ENCODE measurements at places on chromosomes 7 and 10.

- DNase-seq: no peak
Observed at GRCh38 chr10:44154956-44155355, 229.9 kb downstream of the CXCL12 start.

- DNase-seq: no peak
Observed at GRCh38 chr7:14842523-14842922, 60.0 kb downstream of the DGKB start.

DNA sequence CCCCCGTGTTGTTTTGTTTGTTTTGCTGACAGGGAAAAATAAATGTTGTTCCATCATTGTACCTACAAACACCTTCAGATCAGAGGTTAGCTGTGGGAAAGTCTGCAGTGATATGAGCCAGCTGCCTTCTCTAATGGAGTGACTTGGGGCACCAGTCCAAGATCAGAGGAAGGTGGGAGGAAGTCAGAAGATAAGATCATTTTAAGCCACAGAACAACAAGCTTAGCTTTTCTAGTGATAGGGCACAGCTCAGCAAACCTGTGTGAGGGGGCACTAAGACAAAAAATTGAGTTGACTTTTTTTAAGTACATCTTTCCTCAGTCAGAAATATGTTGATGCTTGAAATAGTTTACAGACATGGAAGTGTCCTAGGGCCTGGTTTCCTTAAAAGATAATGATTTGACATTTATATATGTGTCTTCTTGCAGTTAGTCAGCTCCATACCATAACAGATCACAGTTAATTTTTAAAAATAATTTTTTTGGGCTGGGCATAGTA, 240.3 kb upstream of the KAT6B start:
- DNase-seq: peak; percentile 48

DNA sequence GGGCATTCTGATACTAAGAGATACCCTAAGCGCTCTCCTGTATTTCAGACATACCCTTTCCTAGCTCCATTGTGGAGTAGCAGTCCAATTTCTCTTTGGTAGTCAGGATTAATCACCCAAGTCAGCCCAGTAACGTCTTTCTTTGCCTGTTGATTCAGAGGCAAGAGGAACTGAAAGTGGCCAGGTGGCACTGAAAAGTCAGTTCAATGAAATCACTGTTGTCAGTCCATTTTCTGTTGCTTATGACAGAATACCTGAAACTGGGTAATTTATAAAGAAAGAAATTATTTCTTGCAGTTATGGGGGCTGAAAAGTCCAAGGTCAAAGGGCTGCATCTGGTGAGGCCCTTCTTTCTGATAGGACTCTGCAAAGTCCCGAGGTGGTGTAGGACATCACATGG, 40.2 kb downstream of the ANKRD61 start:
- no peak for DNase-seq

- DNase-seq: no peak
Observed at GRCh38 chr7:101868191-101868950, 50.9 kb downstream of the CUX1 start.

DNA sequence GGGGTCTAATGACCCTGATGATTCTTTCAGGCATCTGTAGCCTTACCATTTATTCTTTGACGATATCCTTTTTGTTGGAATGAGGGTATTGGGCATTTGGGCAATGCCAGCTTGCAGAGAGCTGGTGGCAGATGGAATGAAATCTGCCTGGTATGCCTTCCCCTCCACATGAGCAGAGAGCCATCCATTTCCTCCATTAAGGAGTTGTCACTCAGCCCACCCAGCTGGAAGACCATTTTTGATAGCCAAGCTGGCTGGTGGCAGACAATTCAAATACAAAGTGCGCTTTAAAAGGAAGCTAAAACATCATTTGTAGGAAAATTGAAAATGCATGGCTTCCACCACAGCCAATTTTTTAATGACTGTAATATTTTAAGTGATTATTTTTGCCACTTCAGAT, 240.1 kb upstream of the SLC26A5 start:
- no peak for DNase-seq

- no peak for DNase-seq
Observed at GRCh38 chr7:143490717-143491306, 13.1 kb downstream of the TAS2R41 start.

DNA sequence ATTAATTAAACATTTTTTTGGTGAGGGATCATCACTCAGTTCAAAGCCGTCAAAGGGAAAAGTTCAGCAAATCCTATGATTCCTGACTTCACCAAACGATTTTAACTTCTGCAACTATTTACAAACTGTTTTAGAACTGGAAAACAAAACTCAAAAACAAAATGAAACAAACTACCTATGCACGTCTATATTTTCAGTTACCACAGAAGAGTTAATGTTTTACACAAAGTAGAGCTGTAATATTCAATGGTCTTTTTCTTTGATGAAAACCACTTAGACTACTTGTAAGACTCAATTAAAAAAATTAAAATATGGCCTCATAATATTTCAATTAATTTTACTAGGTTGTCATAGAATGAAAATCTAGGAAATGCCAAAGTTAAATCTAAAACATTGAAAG, 131.5 kb downstream of the ATE1 start:
- no peak for DNase-seq

DNA sequence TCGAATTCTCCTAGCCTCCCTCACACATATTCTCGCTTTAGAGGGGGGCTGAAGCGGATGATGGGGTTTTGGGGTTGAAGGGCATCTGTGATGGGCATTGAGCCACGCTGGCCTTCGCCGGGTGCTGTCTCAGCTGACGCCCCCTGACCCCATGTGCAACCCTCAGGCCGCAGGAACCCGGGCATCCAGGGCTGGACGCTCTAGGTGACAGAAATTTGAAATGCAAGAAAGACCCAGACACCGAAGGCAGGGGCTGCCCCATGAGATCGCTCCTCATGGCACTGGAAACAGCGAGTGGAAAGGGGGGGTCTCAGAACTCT, 664 bp upstream of the C10orf88 start:
- no peak for DNase-seq

- no peak for DNase-seq
Observed at GRCh38 chr10:63667596-63668480, 146.6 kb downstream of the REEP3 start.

DNA sequence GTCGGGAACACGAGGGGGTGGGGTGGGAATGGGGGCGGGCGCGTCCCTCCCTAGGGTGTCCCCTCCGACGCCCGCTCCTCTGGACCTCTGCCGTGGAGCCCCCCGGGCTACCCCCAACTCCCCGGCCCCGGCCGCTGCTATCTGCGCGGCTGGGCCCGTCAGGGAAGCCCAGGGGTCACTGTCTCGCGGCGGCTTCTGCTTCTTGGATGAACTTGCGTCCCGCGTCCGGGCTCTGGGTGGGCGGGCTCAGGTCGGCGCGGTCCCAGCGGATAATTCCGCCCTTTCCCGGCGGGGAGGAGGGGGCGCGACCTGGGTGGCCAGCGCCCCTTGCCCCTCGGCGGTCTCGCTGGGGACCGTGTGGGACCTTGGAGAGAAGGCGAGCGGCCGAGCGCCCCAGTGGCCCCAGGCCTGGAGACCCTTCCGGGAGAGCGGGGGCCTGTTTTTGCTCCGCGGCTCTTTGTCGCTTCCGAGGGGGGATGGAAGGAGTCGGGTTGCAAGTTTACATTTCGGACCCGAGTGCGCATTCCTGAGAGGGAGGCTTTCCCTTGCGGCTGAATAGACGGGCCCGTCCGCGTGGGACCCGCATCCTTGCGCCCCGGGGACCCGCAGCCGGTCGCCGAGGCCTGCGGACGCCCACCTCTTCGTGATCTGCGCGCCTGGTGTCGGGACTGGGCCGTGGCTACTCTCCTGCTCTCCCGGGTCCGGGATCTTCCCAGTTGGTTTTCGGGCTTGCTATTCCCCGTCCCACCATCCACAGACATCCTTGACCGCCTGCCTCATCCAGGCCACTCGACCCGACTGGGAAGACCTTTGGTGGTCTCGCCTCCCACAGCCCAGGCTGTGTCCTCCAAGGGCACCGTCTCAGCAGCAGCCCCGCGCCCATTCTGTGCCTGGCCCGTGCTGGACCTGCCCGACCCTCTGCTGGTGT, 812 bp downstream of the DOCK1 start:
- no peak for DNase-seq

DNA sequence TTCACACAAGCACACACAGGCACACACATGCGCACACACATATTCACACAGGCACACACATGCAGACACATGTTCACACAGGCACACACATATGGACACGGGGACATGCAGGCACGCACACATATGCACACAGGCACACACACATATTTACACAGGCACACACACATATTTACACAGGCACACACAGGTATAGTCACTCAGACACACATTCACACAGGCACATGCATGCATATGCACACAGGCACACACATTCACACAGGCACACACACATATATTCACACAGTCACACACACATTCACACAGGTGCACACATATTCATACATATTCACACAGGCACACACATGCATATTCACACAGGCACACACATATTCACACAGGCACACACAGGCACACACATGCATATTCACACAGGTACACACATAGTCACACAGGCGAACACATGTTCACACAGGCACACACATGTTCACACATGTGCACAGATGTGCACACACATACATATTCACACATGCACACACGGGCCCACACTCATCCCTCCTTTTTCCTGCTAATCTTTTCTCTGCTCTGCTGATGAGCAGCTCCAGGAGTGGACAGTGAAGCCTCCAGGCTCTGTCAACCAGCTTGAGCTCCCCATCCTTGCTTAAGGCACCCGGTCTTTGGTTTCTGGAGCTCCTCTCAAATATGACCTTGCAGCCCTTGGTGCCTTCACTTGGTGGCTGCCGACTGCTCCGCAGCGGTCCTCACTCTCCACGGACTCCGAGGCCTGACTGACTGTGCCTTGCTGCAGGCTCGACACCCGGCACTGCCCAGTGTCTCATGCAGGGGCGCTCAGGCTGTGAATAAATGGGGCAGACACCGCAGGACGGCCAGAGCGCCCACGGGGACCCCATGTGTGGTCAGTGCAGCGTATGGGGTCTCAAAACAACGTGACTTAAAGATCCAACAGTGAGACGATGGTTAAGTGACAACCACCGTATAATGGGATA, 581.2 kb upstream of the MGMT start:
- DNase-seq: no peak

- DNase-seq: no peak
Observed at GRCh38 chr10:81498011-81498551, 376.9 kb upstream of the NRG3 start.

GRCh38 chr10:90321132-90321816, 536.6 kb downstream of the HTR7 start:
- DNase-seq: no peak

DNA sequence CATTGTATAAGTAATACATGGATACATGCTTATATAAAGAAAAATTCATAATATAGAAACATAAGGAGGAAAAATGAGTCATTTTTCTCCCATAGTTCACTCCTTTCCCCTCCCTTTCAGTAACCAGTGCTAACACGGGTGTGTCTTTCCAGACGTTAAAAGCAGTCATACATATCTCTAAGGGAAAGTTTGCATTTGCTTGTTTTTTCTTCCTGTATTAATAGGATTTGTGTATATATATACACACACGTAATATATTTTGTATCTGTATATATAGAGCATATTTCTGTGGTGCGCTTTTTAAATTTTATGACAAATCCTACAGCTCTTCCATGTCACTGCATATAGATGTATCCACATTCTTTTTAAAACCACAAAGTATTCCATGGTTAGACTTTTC, 78.8 kb downstream of the RALA start:
- DNase-seq: no peak
